ENCODE measurements at places on chromosomes 12 and 14.

GRCh38 chr14:95270203-95270602, 49.5 kb downstream of the CLMN start:
- DNase-seq = no peak

GRCh38 chr12:85000729-85001128, 35.3 kb downstream of the TSPAN19 start:
- DNase-seq = no peak

- DNase-seq = no peak
These were observed 1096.0 kb upstream of the FLRT2 start for GRCh38 chr14:84433961-84434360.

- DNase-seq = no peak
These were observed 32.5 kb downstream of the MPHOSPH9 start for GRCh38 chr12:123200414-123200813.

- DNase-seq = no peak
These were observed 31.5 kb downstream of the RAD9B start for GRCh38 chr12:110533607-110534006.

DNA sequence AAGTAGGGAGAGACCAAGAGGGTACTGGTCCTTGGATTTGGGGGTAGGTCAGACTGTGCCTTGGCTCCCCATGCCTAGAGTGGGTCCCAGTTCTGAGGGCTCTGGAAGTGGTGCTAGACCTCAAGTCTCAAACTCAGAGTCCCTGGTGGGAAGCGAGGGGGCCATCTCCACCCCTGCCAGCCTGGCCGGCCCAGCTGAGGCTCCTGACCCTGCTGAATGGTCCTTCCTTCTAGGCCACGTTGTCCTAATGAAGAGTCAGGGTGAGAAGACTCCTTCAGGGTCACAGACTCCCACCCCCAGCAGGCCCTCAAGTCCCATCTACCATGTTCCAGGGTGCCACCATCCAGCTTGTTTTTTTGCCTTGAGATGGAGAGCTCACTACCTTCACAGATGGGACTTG, 12.9 kb downstream of the SERPINA6 start:
- no peak for DNase-seq

- no peak for DNase-seq
These were observed 3.0 kb downstream of the PIP4P1 start for GRCh38 chr14:20458031-20458789.
